ENCODE measurements at places on chromosomes 12 and 14. TPM values are rescaled to one million over a fixed set of nuclear protein-coding genes. Genes with fewer than 3 reads are reported as not detected.

ADAMTS20 gene
- total RNA-seq, result not detected

DNA sequence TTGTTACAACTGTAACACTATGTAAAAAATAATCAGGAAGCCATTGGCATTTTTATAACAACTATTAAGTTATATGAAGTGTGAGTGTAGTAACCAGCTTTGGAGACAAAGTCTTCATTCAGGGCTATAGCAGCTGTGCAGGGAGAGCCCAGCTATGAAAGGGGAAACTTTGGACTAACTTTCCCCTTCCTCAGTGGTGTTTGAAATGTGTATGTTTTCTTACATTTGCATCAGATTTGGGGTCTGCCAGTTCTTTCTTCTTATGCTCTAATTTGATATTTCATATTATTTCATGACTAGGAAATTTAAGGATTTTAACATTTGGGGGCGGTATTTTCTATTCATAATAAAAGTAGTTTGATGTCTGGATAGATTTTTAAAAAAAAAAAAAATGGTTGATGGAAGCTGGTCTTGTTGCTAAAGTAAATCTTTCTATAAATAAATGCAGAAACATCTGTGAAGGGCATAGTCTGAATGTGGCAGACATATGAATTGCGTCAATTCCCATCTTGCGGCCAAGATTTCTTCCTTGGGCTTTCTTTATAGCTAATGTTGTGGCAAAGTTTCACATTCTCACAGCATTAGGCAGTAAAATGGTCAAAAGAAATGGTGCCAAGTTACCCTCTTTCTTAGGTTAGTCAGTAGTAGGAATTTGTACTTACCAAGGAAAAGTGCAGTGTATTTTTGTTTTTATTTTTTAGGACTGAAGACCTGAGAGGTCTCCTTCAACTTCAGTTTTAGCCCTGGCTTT lies 35.6 kb downstream of the RASSF8 start:
- no peaks in the 10 kb centered on the region for H3K4me1 ChIP-seq
- no peak for DNase-seq
- H3K27me3 ChIP-seq, result no peaks in the 10 kb centered on the region
- no peak overlapping the region for H3K27ac ChIP-seq

GRCh38 chr12:6312529-6313325 lies 2.2 kb downstream of the PLEKHG6 start:
- H3K27ac ChIP-seq, result no peak overlapping the region
- H3K36me3 ChIP-seq, result no peaks in the 10 kb centered on the region
- no peak overlapping the region for H3K4me3 ChIP-seq
- peaks cover 3% of the 10 kb centered on the region for H3K27me3 ChIP-seq
- no peak for DNase-seq
- H3K4me1 ChIP-seq, result peaks cover 5% of the 10 kb centered on the region

OR6J1 gene
- total RNA-seq, result not detected

GRCh38 chr12:15634010-15634683 lies 155.0 kb downstream of the EPS8 start:
- H3K36me3 ChIP-seq, result no peaks in the 10 kb centered on the region
- no peaks in the 10 kb centered on the region for H3K27me3 ChIP-seq
- no peak for DNase-seq
- H3K4me1 ChIP-seq, result no peaks in the 10 kb centered on the region
- H3K4me3 ChIP-seq, result no peak overlapping the region

TTC7B gene
- 0.81 TPM for total RNA-seq

DNA sequence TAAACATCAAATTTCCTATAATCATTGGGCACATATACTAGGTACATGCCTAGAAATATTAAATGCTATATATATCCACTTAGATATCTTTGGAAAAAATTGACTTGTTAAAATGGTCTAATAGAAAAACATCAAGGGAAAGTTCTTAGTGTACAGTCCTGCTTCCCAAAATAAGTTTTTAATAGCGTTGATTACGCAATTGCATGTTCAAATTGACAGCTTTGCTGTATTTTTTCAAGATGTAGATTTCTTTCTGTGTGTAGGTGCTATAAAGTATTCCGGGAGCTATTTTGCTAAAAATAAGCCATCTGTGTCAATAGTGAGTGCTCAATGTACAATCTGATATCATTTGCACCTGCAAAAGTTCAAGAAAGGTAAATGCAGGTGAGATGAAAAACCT lies 463.9 kb upstream of the ATP2B1 start:
- no peak overlapping the region for H3K27ac ChIP-seq
- H3K4me3 ChIP-seq, result no peak overlapping the region
- DNase-seq, result no peak
- no peaks in the 10 kb centered on the region for H3K4me1 ChIP-seq
- H3K27me3 ChIP-seq, result peaks cover 3% of the 10 kb centered on the region

GRCh38 chr14:101962503-101962874 lies 1.9 kb upstream of the DYNC1H1 start:
- no peaks in the 10 kb centered on the region for H3K36me3 ChIP-seq
- H3K4me3 ChIP-seq, result no peak overlapping the region
- no peaks in the 10 kb centered on the region for H3K27me3 ChIP-seq
- H3K4me1 ChIP-seq, result peaks cover 13% of the 10 kb centered on the region

PAWR gene
- total RNA-seq, result 8.1 TPM

VASH1 gene
- total RNA-seq, result 3.6 TPM

DNA sequence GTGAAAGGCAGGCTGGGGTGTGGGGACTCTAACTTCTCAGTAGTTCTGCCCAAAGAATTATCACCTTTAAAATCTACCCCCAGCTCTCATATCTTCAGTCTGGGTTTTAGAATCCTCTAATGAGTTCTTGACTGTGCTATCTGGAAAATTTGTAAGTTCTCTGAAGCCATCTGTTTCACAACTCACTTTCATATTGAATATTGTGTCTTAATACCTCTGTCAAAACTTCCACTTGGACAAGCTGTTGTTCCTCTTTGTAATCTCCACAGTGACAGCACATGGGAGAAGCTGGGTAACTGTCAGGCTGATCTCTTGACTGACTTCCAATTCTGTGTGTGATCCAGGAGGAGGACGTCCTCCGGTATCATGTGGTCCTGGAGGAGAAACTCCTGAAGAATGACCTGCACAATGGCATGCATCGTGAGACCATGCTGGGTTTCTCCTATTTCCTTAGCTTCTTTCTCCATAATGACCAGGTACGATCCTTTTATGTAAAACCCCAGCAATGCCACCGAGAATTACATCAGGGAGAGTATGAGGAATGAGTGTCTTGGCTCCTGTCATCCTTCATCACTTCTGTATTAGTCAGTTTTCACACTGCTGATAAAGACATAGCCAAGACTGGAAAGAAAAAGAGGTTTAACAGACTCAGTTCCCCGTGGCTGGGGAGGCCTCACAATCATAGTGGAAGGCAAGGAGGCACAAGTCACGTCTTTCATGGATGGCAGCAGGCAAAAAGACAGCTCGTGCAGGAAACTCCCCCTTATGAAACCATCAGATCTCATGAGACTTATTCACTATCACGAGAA lies 111.9 kb downstream of the STAB2 start:
- no peak overlapping the region for H3K27ac ChIP-seq
- H3K4me1 ChIP-seq, result no peaks in the 10 kb centered on the region
- peaks cover 8% of the 10 kb centered on the region for H3K27me3 ChIP-seq
- H3K36me3 ChIP-seq, result no peaks in the 10 kb centered on the region
- DNase-seq, result no peak
- no peak overlapping the region for H3K4me3 ChIP-seq

TMEM30B gene
- total RNA-seq, result 3.5 TPM

KLHL33 gene
- total RNA-seq, result 0.52 TPM

- DNase-seq, result no peak
- no peaks in the 10 kb centered on the region for H3K4me1 ChIP-seq
- no peaks in the 10 kb centered on the region for H3K36me3 ChIP-seq
- no peaks in the 10 kb centered on the region for H3K27me3 ChIP-seq
- H3K27ac ChIP-seq, result no peak overlapping the region
Measured at GRCh38 chr14:72699852-72700257, 194.0 kb downstream of the DPF3 start.
